NCI-H345 (cell line): ENCODE measurements at places on chromosomes 16 and 17.

DNA sequence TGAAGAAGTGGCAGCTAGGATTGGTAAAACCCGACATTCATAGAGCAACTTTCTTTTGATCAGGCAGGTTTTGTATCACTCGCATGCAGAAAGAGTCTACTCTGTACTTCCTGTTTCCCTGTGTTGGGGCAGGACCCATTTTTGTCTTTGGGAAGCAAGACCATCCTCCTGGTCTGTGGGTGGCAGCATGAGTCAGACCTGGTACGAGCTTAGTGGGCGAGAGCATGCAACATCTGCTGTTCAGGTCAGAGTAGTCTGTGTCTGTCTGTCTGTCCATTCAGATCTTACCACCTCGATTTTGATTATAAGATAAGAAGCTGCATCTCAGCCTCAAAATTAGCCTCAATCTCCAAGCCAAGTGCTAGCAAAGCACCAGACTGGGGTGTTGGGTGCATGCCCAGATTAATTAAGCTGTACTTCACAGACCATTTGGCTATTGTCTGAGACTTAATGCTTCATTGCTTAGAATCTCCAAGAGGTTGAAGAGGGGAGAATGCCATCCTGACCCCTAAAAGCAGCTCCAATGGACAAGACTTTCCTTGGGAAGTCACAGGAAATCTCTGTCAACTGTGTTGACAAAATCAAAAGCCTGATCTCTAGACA is 110.9 kb downstream of the XYLT1 start:
- no peak for DNase-seq

DNA sequence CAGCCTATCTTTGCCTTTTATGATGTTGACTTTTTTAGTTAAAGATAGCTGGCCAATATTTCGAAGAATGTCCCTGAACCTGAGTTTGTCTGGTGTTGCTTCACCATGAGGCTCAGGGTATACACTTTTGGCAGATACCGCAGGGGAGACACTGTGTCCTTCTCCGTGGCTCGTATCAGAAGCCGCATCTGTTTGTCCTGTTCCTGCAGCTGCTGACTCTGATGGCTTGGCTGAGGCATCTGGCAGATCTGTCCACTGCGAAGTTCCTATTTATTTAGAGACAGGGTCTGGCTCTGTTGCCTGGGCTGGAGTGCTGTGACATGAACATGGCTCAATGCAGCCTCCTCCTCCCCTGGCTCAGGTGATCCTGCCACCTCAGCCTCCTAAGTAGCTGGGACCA is 93.5 kb downstream of the CRISPLD2 start:
- no peak for DNase-seq

DNA sequence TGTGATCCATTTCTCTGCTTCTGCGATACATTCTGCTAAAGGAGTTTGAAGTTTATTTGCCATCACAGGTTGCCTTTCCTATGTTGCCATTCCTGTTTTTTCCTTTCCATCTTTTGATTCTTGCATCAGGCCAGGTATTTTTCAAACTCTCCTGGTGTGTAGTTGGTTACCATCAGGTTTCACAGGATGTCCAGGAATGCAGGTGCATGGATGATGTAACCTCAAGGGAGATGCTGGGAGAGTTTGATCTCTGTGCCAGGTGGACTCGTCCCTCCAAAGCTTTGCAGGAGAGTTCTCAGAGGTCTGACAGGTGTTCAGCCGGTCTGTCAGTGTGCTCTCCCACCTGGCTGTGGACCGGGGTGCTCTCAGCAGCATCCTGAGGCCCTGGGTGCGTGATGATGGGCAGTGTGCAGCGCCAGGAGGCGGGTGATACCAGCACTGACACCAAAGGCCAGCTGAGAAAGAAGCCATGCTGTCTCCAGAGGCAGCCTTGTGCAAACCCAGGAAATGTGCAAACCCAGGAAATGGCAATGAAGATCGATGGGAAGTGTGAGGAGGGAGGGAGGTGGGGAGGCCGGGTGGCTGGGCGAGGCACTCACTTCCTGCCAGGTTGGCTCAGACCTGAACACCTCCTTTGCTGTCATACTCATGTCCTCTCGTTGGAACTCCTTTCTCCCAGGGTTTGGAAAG is 1.7 kb downstream of the ATP2C2 start:
- no peak for DNase-seq

DNA sequence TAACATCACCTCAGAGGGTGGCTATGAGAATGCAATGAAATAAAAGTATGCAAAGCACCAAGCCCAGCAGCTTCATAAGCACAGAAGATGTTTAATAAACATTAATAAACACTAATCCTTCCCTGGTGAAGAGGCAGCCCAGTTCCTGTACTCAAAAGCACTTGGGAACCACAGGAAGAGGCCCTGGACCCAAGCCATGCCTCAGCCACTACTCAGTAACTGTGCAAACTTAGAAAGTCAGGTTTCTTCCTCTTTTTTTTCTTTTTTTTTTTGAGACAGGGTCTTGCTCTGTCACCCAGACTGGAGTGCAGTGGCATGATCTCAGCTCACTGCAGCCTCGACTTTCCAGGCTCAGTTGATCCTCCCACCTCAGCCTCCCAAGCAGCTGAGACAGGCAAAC is 5.3 kb downstream of the ARHGAP17 start:
- no peak for DNase-seq

DNA sequence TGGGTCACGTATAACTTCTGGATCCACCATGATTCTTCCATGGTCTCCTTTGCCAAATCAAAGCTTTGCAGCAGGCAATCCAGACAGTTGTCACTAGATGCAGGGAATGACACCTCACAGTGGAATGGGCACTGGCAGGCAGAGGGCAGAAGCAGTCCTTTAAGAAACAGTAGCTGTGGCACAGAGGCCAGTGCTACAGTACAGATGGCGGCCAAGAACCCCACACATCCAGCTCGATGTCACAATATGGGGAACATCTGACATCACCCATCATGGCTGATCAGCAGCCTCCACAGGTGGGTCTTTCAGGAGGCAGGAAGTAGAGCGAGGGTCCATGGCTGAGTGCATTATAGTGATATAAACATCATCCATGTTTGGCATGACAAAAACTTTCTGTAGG is 18.8 kb upstream of the ERN1 start:
- DNase-seq = no peak

GRCh38 chr16:49510654-49511305 is 137.2 kb downstream of the C16orf78 start:
- DNase-seq = no peak

GRCh38 chr16:86337138-86337537 is 173.2 kb upstream of the FOXF1 start:
- no peak for DNase-seq

- DNase-seq = peak; percentile 49
Measured at GRCh38 chr16:57757326-57757786, 21.8 kb downstream of the KATNB1 start.

- no peak for DNase-seq
Measured at GRCh38 chr17:14297161-14297851, 3.6 kb upstream of the HS3ST3B1 start.

GRCh38 chr16:53968454-53968853 is 264.5 kb downstream of the FTO start:
- DNase-seq = no peak

- no peak for DNase-seq
Measured at GRCh38 chr16:86533767-86534351, 21.2 kb downstream of the MTHFSD start.

DNA sequence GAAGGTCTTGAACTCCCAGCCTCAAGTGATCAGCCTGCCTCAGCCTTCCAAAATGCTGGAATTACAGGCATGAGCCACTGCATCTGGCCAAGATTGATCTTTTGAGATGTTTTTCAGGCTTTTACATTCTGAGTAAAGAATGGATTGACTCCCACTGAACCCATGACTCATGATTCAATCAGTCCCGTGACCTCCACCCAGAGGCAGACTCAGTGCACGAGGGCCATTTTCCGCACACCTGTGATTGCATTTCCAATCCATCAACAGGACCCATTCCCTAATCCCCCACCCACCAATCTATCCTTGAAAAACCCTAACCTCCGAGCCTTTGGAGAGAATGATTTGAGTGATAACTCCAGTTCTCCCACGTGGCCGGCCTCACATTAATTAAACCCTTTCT is 40.4 kb upstream of the PRKCB start:
- DNase-seq = no peak

GRCh38 chr16:52568983-52569690 is 22.2 kb upstream of the TOX3 start:
- DNase-seq = peak; percentile 84

DNA sequence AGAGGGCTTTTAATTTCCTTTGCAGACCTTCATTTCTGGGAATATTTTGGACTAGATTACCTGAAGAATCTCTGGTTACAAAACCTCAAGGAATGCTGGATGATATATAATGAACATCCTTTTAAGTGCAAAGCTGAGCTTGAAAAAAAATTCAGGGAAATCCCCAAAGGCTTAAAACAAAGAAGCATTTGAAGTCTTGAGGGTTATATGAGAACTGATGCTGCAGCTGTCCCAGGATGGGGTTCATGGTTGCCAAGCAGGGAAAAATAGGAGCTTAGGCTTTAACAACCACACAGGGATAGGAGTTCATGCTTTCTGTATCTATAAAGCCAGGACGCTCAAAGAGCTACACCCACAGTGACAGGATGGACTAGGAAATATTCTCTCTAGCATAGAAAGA is 150.4 kb upstream of the IRX5 start:
- DNase-seq = no peak

DNA sequence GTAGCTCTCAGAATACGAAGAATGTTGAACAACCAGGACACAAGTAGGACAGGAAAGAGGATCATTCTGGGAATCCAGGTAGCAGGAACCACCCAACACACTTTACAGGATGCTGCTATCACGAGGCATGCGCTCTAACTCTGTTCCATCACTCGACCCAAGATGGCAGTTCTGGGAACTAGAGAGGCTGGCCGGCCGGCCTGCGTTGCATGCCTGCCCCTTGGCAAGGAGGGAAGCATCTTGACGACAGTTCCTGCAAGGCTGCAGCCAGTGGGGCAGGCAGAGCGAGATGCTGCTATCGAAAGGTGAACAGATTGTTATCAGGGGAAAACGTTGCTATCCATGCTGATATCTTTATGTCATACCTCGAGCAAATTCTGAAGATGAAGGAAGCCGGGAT is 19.2 kb upstream of the SLC46A1 start:
- no peak for DNase-seq

GRCh38 chr16:69727916-69728270 is 1.5 kb upstream of the NQO1 start:
- no peak for DNase-seq

- no peak for DNase-seq
Measured at GRCh38 chr17:19273731-19274130, 36.6 kb downstream of the EPN2 start.

- no peak for DNase-seq
Measured at GRCh38 chr17:56596691-56597494, 3.4 kb downstream of the NOG start.

DNA sequence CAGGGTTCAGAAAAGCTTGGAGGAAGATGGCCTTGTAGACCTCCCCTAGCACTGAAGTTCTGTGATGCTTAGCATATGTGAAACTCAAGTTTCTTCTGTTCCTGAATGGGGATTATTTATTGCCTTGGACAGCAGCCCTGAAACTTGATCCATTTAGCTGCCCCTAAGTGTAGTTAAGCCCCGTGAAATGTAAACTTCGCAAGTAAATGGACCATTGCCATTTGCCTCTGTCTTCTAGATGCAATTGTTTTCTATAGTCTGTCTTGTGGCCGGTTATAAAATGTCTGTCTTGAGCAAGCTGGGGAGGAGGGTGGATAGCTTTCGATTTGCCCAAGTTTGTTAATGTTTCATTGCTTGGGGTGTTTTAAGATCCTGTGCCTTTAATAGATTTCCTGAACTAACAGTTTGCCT is 261.8 kb downstream of the CDH13 start:
- DNase-seq = no peak

DNA sequence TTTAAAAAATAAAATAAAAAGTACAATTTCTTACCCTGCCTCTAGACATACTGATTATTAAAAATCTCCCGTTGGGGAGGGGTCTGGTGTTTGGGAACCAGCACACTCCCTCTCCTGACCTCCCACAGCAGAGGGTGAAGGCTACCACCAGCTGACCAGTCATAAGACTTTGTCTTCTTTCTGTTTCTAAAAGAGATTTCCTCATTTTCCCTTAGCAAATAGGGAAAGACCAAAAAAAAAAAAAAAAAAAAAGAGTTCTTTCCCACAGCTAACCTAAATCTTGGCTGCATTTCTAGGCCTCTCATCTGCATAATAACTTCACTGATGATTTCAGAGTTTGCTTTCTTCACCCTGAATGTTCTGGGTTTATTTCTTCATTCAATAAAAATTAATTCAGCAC is 30.3 kb downstream of the CDK5RAP3 start:
- DNase-seq = no peak

- DNase-seq = no peak
Measured at GRCh38 chr16:71426069-71426879, 15.6 kb downstream of the TLE7 start.

DNA sequence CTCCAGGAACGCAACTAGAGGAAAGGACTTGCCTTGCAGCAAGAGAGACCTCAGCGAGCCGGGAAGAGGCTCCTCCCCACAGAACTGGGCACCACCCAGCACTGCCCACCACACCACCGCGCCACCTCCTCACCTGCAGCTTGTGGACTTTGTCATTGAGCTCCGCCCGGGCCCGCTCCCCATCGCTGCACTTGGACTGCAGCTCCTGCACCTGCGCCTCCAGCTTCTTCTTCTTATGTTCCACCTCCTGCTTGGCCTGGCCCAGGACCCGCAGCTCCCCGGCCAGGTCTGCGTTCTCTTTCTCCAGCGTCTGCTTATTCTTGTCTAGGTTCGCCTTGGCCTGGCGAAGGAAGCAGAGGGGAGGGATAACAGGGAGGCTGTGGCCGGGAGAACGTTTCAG is 76.7 kb downstream of the NDE1 start:
- DNase-seq = no peak

- DNase-seq = no peak
Measured at GRCh38 chr17:51445946-51446345, 185.6 kb downstream of the UTP18 start.

DNA sequence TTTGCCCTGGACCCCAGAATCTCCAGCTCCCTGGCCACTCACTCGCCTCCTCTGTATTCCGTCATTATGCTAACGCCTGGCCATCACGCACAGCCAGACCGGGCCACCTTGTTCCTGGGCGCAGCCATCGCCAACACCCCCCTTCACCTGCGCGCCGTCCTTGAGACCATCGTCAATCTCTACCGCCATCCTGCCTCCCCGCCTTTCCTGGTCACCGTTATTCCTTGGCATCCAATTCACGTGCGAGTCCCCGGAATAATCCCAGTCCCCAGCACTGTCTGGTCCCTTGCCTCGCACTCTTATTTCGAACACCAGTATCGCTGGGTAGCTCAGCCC is 541 bp downstream of the VKORC1 start:
- DNase-seq = no peak

DNA sequence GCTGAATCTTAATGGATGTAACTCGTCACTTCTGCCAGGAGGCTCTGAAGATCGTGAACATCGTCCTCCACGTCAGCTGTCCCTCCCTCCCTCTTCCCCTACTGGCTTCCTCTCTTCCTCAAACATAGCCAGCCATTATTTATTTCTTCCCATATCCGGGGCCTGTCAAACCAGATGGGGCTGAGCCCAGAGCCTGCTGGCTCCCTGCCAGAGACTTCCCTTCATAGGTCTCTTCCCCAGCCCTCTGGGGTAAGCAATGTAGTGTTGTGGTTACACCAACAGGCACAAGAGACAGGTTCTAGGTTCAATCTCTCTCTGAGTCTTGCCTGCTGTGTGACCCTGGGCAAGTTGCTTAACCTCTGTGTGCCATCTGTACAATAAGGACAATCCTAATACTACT is 40.1 kb upstream of the ZFP90 start:
- DNase-seq = peak; percentile 33

- DNase-seq = no peak
Measured at GRCh38 chr16:72255786-72256185, 83.8 kb upstream of the PMFBP1 start.
